SK-MEL-5 (cell line): ENCODE measurements at places on chromosomes 6 and 20.

- DNase-seq, result no peak
Measured at GRCh38 chr6:44642870-44643522, 255.5 kb downstream of the CDC5L start.

DNA sequence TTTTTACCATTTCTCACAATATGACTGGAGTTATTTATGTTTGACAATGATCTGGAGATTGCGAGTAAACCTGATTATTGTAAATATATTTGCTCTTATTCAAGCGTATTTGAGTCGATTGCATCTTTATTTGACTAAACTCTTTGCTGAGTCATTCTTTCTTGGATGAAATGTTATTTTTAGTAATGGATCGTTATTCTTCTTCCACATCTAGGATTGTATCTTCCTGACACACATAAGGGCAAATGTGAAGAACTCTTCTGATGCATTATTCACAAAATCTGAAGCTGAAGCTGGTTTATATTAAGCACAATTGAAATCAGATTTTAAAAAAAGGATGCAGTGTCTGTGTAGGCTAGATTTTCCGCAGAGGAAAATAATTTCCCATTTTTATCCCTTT lies 68.2 kb downstream of the SEL1L2 start:
- DNase-seq, result no peak

- DNase-seq, result peak; percentile 96
Measured at GRCh38 chr6:27145731-27146455, 101.6 kb upstream of the PRSS16 start.

GRCh38 chr6:133986942-133987341 lies 33.9 kb downstream of the TBPL1 start:
- DNase-seq, result no peak

DNA sequence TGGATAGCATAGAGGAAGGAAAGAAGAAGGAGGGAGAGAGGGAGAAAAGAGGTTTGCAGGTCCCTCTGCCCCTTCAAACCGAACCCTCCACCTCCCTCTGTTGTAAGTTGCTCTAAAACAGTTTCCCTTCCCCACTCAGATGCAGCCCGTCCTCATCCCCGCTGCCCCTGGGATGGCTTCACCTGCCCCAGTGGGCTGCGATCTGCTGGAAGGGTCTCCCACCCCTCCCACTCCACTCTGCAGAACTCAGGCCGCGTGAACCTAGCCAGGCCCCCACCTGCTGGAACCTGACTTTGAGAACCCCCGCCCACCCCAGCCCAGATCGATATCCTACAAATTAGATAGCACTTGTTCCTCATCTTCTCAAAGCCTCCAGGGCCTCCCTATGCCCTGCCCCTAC lies 190.8 kb downstream of the DLL1 start:
- no peak for DNase-seq

GRCh38 chr20:41938353-41938752 lies 320.2 kb upstream of the CHD6 start:
- no peak for DNase-seq
